ENCODE measurements at places on chromosomes 1 and 21.

DNA sequence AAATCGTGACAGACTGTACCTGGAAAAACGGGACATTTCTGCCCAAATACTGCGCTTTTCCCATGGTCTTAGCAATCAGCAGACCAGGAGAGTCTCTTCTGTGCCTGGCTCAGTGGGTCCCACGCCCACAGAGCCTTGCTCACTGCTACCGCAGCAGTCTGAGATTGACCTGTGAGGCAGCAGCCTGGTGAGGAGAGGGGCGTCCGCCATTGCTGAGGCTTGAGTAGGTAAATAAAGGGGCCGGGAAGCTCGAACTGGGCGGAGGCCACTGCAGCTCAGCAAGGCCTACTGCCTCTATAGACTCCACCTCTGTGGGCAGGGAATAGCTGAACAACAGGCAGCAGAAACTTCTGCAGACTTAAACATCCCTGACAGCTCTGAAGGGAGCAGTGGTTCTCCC, 203.1 kb downstream of the DENND1B start:
- no peak for DNase-seq

DNA sequence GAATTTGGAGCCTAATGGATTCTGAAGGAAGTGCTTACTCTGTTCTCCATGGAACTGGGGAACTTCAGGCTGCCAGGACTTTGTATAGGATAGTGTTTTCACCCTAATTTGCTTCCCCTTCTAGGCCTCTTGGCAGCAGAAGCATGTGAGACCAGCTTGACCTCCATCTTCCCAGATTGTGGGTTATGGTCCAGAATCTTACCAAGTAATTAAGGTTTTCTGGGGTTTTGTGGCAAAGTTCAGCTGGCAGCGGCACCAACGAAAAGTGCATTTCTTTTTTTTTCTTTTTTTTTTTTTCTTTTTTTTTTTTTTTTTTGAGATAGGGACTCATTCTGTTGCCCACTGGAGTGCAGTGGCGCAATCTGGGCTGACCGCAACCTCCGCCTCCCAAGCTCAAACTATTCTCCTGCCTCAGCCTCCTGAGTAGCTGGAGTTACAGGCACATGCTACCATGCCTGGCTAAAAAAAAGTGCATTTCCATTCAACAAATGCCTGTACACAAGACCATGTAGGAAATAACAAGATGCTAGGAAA, 3.4 kb upstream of the BMP8A start:
- DNase-seq = no peak

- no peak for DNase-seq
Measured at GRCh38 chr1:219506473-219506899, 106.4 kb downstream of the ZC3H11B start.

DNA sequence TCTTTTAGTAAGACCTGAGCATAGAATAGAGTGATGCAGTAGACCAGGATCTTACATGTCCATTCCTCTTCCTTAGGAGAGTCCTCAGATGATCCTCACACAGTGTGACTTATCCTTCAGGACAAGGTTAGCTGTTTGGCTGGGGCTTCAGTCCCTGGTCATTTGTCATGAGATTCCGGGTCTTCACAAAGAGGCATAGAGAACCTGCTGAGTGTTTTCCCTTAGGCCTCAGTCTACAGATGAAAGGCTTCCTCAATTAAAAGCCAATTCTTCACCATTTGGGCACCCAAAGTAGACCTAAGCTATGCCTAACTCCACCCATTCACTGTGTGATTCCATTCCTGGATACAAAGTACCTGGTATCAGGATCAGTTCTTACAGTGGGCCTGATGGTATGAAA, 329.8 kb upstream of the RUNX1 start:
- no peak for DNase-seq

- no peak for DNase-seq
Measured at GRCh38 chr1:21149430-21149854, 27.3 kb downstream of the EIF4G3 start.

DNA sequence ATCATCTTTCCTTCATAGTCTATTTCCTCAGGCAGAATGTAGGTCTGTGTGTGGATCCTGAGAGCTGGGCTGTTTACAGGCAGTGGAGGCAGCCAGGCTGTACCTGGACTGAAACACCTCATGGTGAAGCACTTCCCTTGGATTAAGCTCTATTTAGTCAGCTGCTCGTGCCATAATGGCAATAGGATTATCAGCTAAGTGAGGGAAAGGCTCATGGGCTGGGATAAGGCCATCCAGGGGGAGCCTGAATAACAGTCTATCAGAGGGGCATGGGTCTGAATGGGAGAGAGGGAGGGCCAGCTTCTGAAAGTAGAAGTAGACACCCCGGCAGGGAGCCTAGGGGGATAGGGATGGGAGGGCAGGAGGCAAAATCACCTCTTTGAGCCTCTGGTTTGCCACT, 8.3 kb downstream of the RNASEL start:
- no peak for DNase-seq

GRCh38 chr1:67745875-67746698, 61.1 kb downstream of the GADD45A start:
- DNase-seq = no peak

DNA sequence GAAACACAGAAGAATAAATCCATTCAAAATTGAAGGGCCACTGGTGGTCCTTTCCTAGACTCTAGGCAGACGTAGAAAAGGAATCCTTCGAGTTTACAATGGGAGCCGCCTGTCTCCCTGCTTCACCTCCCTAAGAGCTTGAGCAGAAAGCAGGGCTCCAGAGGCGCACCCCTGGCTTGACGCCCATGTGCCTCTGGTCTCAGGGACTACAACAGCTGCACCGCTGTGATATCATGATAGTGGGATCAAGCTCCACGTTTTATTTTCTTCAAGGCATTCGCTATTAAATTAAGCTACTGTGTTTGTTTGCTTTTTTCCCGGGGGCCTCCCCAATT, 403 bp upstream of the C1orf122 start:
- DNase-seq = no peak

DNA sequence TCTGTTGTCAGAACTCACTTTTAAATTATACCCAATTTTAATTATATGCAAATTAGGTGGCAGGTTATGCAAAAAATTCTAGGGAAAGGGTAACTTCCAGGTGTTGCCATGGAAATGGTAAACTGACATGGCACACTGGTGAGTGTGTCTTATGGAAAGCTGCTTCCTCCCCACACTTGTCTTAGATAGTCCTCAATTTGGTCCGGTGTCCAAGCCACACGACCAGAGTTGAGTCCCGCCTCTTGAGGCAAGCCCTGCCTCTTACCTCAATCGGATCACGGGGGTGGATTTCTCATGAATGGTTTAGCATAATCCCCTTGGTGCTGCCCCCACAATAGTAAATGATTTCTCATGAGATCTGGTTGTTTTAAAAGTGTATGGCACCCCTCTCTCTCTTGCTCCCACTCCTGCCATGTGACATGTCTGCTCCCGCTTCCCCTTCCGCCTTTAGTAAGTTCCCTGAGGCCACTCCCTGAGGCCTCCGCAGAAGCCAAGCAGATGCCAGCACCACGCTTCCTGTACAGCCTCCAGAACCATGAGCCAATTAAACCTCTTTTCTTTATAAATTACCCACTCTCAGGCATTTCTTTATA, 74.9 kb downstream of the MATN1 start:
- DNase-seq = no peak
